ENCODE measurements at places on chromosomes 1 and 21. TPM values are rescaled to one million over a fixed set of nuclear protein-coding genes. Genes with fewer than 3 reads are reported as not detected.

- DNase-seq = no peak
Observed at GRCh38 chr1:103997631-103998030, 247.9 kb downstream of the AMY1C start.

UBASH3A gene
- total RNA-seq = 60.8 TPM

GRCh38 chr1:230679192-230679591 is 34.7 kb downstream of the AGT start:
- DNase-seq = no peak

CD84 gene
- total RNA-seq = 36.9 TPM

TMPRSS3 gene
- total RNA-seq = 1.5 TPM

CELA3B gene
- total RNA-seq = not detected

RIPPLY3 gene
- total RNA-seq = not detected

DIO1 gene
- not detected for total RNA-seq

- no peak for DNase-seq
Observed at GRCh38 chr1:66450043-66450514, 83.9 kb upstream of the SGIP1 start.

DNA sequence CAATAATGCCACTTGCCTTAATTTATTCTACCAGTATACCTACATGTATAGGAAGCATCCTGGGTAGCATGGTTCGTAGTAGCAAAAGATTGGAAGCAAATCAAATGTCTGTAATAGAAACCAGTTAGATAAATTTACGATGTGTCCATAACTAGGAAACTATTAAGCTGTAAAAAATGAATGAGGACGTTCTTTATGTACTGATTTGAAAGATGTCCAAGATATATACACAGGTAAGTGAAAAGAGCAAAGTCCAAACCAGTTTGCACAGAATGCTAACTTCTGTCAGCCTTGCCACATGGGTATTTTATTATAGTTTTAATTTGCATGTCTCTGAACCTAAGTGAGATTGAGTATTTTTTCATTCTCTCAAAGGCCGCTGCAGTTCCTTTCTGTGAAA is 251.8 kb upstream of the IRF2BP2 start:
- DNase-seq = no peak

B3GALT5 gene
- not detected for total RNA-seq

- DNase-seq = no peak
Observed at GRCh38 chr1:9670085-9670484, 18.6 kb downstream of the PIK3CD start.

GRCh38 chr1:15963363-15963967 is 12.4 kb downstream of the ZBTB17 start:
- DNase-seq = no peak

GRCh38 chr1:77825131-77825709 is 45.8 kb downstream of the MIGA1 start:
- DNase-seq = no peak

GSTM1 gene
- 36.2 TPM for total RNA-seq

DNA sequence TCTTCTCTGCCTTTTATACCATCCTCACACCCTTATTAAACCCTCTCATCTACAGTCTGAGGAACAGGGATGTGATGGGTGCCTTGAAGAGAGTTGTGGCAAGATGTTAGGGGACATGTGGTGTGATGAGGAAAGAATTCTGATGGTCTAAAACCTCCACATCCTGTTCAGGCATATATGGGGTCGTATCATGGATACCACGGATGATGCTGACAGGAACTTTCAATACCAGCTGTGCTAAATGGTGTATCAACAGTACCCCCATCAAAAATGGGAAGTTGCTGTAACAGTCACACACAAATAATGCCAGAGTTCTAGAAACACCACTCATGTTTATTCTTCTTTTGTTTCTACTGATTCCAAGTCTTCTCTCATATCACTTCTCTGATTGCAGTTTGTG is 12.9 kb downstream of the OR2T6 start:
- no peak for DNase-seq

SPATA6 gene
- 3.2 TPM for total RNA-seq

GRCh38 chr1:187053876-187054275 is 225.1 kb downstream of the PLA2G4A start:
- no peak for DNase-seq

GRCh38 chr1:155966135-155966534 is 12.2 kb downstream of the ARHGEF2 start:
- no peak for DNase-seq

GRCh38 chr1:22275626-22276395 is 132.9 kb upstream of the WNT4 start:
- DNase-seq = peak; percentile 7

DNA sequence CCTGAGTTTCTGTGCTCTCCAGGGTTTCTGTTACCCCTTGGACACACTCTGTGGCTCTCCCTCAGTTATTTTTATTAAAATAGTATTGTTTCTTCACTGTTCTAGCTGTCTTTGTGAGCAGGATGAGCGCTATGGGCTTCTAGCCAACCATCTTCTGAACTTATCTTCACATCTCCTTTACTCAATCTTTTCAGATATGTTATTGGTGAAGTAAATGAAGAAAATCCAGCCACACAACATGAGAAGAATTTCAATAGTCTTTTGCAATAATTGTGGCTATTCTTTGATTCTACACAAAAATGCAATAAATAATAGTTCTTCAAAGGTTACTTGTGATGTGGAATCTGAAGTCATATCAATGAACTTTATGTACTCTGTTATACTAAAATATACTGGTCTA is 80.3 kb upstream of the CAMK1G start:
- DNase-seq = no peak

GRCh38 chr1:60425528-60425927 is 352.0 kb upstream of the C1orf87 start:
- DNase-seq = no peak

- DNase-seq = no peak
Observed at GRCh38 chr1:31880957-31881687, 57.0 kb downstream of the PTP4A2 start.

GRCh38 chr1:158283965-158284364 is 5.8 kb upstream of the CD1C start:
- DNase-seq = no peak

GRCh38 chr21:14495075-14495474 is 51.0 kb downstream of the SAMSN1 start:
- no peak for DNase-seq

GRCh38 chr1:8926707-8927694 is 18.7 kb upstream of the CA6 start:
- DNase-seq = no peak

DNA sequence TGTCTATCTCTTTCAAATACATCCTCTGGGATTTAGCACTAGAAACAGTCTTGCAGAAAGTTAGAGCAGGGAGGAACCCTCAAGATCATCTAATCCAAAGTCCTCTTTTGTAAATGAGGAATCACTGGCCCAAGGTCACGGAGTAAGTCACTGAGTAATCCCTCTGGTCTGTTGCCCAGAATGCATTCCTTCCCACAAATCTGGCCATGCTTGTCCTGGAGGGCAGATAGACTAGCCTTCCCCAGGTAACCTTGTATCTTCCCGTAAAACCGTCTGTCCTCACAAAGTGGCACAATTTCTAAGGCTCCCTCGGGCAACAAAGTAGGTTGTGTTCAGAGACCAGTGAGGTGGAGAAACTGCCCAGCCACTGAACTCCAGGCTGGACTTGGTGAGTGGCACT is 46.2 kb downstream of the DDR2 start:
- DNase-seq = no peak

- no peak for DNase-seq
Observed at GRCh38 chr1:97245682-97246081, 524.1 kb downstream of the PTBP2 start.

DNA sequence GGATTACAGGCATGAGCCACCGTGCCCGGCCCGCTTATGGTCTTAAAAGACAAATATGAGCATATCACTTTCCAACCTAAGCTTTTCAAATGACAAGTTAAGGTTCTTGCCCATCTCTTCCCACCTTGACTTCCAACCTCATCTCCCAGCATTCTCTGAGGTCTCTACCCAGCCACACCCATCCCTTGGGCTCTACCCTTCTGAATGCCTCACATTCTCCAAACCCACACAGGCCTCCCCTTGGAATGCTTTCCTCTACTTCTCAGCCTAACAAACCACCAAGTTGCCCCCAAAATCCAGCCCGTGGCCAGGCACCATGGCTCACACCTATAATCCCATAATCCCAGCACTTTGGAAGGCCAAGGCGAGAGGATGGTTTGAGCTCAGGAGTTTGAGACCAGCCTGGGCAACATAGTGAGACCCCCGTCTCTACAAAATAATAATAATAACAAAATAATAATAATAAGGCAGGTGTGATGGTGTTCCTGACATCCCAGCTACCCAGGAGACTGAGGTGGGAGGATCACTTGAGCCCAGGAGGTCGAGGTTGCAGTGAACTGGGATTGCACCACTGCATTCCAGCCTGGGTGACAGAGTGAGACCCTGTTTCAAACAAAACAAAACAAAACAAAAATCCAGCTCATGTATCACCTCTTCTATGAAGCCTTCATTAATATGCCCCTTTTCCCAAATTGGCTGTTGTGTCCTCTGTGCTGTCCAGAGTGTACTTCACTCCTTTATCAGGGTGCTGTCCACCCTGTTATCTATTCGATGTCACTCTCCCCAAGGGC is 11.2 kb downstream of the DCST2 start:
- DNase-seq = no peak

TTC13 gene
- total RNA-seq = 25.0 TPM

SAMD11 gene
- not detected for total RNA-seq

TRPM2 gene
- 2.9 TPM for total RNA-seq

DNA sequence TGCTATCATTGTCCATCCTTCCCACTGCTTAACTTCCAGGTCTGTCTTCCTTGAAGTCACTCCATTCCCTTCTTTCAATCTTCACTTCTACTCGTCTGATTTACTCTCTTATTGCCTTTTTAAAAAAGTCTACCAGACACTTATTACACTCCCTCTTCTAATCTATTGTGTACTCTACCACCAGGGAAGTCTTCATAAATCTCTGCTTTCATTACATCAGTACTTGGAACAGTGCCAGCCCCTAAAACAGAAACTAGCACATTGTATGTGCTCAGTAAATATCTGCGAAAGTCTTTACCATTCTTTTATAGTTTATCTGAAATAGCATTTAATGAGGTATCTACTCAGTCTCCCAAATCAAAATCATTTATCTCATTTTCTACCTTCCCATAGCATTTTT is 236.4 kb downstream of the USH2A start:
- no peak for DNase-seq

- DNase-seq = no peak
Observed at GRCh38 chr21:41653954-41654491, 112.8 kb downstream of the RIPK4 start.

DNA sequence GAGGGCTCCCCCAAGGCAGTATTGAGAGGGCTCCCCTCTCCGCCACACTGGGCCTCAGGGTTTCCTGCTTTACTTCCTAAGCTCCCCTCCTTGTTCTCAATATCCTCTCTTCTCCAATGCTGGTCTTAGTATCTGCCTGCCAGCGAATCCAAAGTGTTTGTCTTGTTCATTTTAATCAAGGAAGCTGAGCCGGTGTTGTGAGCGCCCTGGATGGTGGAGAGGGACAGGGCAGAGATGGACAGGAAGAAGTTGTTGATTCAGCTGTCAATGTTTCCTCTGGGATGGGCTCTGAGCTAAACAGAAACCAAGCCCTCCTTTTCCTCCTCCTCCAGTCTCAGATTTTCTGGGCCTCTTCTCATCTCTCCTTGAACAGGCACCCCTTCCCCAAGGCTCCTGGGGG is 5.4 kb downstream of the OLFML3 start:
- DNase-seq = no peak

GRCh38 chr1:165257969-165258459 is 98.5 kb downstream of the LMX1A start:
- DNase-seq = peak; percentile 30

DNA sequence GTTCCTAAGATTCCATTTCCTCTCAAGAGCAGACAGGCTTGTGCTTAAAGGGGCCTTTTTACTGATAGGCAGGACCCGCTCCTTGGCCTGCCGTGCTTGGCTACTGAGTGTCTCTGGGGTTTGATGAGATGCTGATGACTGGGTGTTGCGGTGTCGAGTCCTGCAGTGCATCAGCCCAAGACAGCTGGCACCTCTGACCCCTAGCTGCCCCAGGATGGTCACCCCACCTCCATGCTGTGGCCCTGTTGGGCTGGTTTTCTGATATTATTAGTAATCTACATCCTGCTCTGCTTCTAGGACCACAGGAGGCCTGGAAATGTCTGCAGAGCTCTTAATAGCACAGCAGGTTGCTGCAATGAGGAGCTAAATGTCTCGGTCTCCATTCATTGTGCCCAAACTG is 28.7 kb downstream of the LRRC71 start:
- no peak for DNase-seq

DNA sequence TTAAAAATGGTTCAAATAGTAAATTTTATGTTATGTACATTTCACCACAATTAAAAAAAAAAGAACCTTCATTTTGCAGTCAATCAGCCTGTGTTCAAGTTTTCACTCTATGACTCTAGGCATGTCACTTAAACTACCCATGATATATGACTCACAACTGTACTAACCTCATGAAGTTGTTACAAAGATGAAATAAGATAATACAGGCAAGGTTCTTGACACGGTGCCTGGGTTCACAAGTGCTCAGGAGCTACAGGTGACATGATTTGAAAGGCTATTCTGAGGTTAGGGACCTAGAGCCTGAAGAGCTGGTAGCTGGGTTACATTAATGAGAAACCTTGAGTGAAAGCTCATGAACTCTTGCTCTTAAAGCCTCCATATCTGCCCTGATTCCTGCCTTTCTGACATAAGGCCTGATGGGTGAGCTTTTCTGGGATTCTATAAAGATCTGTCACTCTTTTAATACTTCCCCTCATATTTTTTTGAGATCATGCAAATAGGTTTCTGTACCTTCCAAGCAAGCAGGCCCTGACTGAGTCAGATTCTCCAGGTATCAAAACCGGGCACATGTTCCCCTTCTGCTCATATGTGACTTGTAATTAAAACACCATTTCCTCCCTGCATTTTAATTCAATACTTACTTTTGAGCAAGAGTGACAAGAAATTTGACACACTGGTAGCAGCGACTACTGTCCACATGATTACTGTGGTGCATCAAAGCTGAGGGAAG is 34.0 kb downstream of the PCSK9 start:
- DNase-seq = no peak

GRCh38 chr1:197327776-197328364 is 59.8 kb downstream of the CRB1 start:
- DNase-seq = no peak

SRP9 gene
- total RNA-seq = 69.8 TPM

GRCh38 chr1:67564193-67564592 is 120.8 kb upstream of the GADD45A start:
- DNase-seq = no peak

DEPDC1 gene
- total RNA-seq = not detected

GRCh38 chr1:58803858-58804257 is 20.0 kb upstream of the JUN start:
- DNase-seq = no peak

SLC22A15 gene
- total RNA-seq = 0.22 TPM

DNA sequence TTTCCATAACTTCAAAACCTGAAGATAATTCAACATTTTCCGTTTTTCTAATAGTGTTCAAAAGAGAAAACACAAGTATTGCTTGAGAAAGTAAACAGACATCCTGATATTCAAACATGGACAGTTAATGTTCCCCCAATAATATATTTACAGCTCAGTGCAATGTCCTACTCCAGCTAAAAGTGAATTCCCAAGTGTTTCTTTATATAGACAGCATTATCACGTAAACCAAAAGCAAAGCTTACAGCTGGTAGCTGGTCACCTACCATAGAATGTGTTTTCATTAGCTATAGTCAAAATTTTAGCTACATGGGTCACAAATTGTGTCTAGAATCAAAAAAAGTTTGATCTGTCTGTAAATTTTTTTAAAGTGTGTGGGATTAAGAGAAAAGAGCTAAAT is 34.9 kb downstream of the WLS start:
- DNase-seq = no peak

CHI3L2 gene
- 13.9 TPM for total RNA-seq

Data from CD4-positive, alpha-beta T cell (primary cell).